Non-pigmented ciliary epithelial cell (primary cell): ENCODE measurements at places on chromosomes 13 and 19.

GRCh38 chr19:58582985-58583384 lies 9.8 kb upstream of the MZF1 start:
- DNase-seq, result no peak

DNA sequence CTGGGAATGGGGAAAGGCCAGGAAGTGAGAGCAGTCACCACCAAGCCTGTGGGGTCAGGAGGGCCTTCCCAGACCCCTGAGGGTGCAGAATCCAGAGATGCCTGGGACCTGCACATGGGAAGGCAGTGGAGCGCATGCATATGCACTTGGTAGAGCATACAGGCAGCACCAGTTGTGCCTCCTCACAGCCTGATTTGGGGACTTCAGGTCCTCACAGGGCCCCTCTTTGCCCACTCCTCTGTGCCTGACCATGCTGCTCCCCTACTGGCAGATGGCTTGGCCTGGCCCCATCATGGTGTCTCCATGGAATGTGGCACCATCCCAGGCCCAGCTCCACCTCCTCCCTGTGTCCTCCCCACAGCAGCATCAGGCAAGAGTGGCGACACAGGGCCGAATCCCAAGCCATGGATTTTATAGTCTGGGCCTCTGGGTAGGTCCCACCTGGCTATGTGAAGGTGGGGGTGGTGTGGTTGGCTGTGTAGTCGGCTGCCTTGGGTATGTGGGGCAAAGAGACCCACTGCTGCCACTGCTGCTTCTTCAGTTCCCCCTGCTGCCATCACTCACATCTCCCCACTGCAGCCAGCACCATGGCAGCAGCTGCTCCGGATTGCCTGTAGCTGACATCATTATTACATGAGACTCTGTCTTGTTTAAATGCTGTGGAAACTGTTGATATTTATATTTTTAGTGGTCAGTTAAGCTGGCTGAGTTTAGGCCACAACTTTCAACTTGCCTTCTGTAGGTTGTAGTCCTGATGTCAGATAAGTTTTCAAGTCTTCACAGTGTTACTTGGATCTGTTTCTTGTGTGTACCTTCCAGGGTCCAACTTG lies 247.0 kb downstream of the GPC6 start:
- no peak for DNase-seq

- DNase-seq, result no peak
These were observed 4.5 kb upstream of the OLFM2 start for GRCh38 chr19:9940778-9941177.

- no peak for DNase-seq
These were observed 39.6 kb downstream of the NUMBL start for GRCh38 chr19:40650749-40651305.

GRCh38 chr13:99310382-99311031 lies 3.3 kb upstream of the GPR183 start:
- DNase-seq, result no peak

- DNase-seq, result no peak
These were observed 73.7 kb upstream of the PCDH9 start for GRCh38 chr13:67303661-67304333.

- no peak for DNase-seq
These were observed 2.1 kb upstream of the PCDH8 start for GRCh38 chr13:52850396-52851136.

DNA sequence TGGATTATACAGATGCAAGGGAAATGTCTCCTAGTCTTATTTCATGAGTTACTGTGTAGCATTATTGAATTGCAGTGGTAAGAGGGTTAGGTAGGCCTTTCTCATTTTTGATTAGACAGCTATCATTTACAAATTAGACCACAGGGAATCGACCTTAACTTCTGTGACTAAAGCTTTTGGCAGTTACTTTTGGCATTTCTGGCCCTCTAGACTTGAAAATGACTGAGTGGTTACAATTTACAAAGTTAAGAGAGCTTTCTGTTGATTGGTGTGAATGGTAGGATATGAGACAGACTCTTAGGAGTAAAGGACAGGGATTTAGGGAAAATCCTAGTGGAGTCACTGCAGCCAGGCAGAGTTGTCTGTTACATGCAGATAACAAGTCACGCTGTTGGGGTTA lies 86.1 kb downstream of the GGACT start:
- no peak for DNase-seq
